Esophagus muscularis mucosa (tissue), 4 donors: ENCODE measurements at places on chromosomes 16 and 17. TPM values are rescaled to one million over a fixed set of nuclear protein-coding genes. Genes with fewer than 3 reads are reported as not detected.

The TCAP gene
- total RNA-seq = 0.99 TPM

The SLC6A2 gene
- total RNA-seq = 0.19 TPM

The SHCBP1 gene
- total RNA-seq = 0.42 TPM

The KRTAP9-8 gene
- not detected for total RNA-seq

The CA5A gene
- total RNA-seq = not detected

The TEKT5 gene
- not detected for total RNA-seq

The ZNF652 gene
- 59.3 TPM for total RNA-seq

DNA sequence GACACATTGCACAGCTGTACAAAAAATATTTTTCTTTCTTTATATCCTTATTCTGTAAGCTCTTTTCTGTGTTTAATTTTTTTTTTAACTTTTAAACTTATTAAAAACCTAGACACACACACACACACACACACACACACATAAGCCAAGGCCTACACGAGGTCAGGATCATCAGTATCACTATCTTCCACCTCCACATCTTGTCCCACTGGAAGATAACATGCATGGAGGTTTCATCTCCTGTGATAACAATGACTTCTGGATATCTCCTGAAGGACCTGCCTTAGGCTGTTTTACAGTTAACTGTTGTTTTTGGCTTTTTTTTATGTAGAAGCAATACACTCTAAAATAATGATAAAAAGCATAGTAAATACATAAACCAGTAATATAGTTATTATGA lies 71.2 kb downstream of the TNRC6C start:
- H3K27ac ChIP-seq = no peak overlapping the region
- H3K36me3 ChIP-seq = peaks cover 33% of the 10 kb centered on the region
- peaks cover 33% of the 10 kb centered on the region for H3K4me1 ChIP-seq
- no peak for DNase-seq
- H3K4me3 ChIP-seq = no peak overlapping the region

GRCh38 chr17:75756451-75757085 lies 8.4 kb downstream of the GALK1 start:
- no peak for DNase-seq
- H3K27me3 ChIP-seq = no peaks in the 10 kb centered on the region
- no peak overlapping the region for H3K4me3 ChIP-seq
- H3K27ac ChIP-seq = no peak overlapping the region
- H3K36me3 ChIP-seq = peaks cover 20% of the 10 kb centered on the region

GRCh38 chr17:55510986-55511721 lies at the start of gene SMIM36:
Gene SMIM36, minus strand, starts transcription at chr17:55511452.
- peaks cover 12% of the 10 kb centered on the region for H3K4me1 ChIP-seq
- H3K36me3 ChIP-seq = no peaks in the 10 kb centered on the region
- H3K27me3 ChIP-seq = no peaks in the 10 kb centered on the region

GRCh38 chr16:71542377-71542776 lies 16.2 kb downstream of the CHST4 start:
- no peaks in the 10 kb centered on the region for H3K4me1 ChIP-seq
- DNase-seq = no peak
- H3K4me3 ChIP-seq = no peak overlapping the region
- no peaks in the 10 kb centered on the region for H3K27me3 ChIP-seq
- H3K27ac ChIP-seq = no peak overlapping the region

- H3K27ac ChIP-seq = no peak overlapping the region
- peaks cover 22% of the 10 kb centered on the region for H3K4me1 ChIP-seq
- peaks cover 14% of the 10 kb centered on the region for H3K36me3 ChIP-seq
- H3K4me3 ChIP-seq = no peak overlapping the region
- no peak for DNase-seq
Measured at GRCh38 chr17:14072881-14073280, 3.6 kb downstream of the COX10 start.
